ENCODE measurements at places on chromosomes 12 and 14.

GRCh38 chr12:3751151-3752095, 1.5 kb downstream of the CRACR2A start:
- no peak for DNase-seq

GRCh38 chr12:22264380-22264779, 70.1 kb downstream of the ST8SIA1 start:
- no peak for DNase-seq

DNA sequence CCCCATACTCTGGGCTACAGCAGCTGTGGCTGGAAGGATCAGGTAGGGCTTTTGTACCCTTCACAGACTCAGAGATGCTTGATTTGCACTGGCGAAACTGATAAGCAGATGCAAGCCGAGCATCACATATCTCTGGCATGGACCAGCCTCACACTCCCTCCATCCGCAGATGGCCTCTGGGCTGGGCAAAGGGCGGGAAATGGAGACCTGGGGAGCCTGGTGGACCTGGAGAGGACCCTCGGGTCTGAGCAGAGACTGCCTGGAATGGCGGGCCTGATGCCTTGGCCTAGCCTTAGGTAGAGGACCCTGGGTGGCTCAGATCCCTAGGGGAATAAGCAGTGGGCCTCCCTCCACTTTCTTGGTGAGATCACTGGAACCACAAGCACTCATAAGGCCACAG, 53.2 kb downstream of the GALNT16 start:
- DNase-seq, result no peak

GRCh38 chr14:99128185-99128584, 143.8 kb downstream of the BCL11B start:
- no peak for DNase-seq

DNA sequence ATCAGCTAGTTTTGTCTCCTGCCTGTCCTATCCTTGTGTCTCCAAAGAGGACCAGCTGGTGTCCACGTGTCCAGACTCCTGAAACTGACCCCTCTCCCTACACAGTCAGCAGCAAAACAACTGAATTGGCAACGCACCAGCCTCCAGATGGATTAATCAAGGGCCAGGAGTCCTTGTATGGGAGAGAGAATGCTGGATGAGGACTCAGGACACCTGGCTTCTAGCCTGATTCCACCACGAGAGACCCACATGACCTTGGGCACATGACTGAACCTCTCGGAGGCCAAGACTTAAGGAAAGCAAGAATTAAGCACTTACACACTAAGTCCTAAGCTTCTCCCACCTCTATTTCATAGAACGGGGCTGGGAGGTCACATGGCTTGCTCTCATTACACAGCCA, 60.4 kb upstream of the CMKLR1 start:
- DNase-seq, result no peak

DNA sequence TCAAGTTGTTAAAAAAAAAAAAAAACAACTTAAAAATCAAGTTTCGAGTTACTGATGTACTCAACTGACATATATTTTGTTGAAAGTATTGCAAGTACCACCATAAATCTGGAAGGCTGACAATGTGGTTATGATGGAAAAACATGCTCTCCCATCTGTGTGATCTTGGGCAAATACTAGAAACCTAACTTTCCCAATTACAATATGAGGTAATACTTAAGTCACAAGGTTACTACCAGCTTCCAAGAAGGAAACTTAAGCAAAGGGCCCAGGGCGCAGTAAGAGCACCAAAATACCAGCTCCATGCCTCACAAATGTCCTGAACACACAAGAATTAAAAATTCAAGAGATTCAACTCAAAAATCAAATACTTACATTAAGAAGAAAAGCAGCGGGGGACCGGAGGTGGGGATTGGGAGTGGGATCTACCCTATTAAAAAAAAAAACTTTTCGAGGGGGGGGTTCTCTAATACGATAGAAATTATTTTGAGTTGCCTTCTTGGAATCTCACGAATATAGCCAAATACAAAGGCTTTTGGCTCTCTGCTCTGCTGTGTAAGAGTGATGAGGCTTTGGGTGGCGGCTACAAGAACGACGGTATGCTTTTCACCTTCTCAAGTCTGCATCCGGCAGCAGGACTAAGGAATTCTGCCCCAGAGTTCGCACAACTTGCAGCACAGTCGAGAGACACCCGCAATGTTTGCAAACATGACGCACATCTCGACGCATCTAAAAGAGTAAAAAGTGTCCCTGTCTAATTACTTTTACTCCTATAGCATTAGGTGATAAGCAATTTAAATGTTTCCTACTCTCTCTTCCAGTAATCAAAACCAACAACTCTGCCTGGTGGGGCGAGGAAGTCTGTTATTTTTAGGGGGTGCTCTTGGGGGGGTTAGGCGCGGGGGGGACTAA, 1.1 kb downstream of the SAV1 start:
- peak; percentile 42 for DNase-seq

DNA sequence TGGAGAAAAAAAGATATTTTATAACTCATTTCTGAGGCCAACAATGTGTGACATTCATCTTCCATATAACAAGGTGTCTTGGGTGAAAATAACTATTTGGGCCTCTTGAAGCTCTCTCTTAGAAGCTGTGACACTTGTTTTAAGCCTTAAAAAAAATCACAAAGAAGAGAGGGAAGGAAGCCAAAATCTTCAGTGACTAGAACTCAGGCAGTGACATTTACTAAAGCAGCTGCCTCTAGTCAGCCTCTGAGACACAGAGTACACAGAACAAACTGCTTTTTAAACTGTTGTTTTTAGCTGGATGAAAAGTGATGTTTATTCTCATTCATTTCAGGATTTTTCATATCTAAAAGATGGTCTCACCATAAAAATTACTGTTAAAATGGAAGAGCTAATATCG, 793.6 kb downstream of the GALC start:
- no peak for DNase-seq

- DNase-seq, result no peak
Measured at GRCh38 chr14:72619111-72619571, 274.8 kb downstream of the DPF3 start.

GRCh38 chr14:94774344-94775090, 4.6 kb upstream of the GSC start:
- no peak for DNase-seq

GRCh38 chr12:55969356-55969755, 2.7 kb downstream of the CDK2 start:
- no peak for DNase-seq

- DNase-seq, result no peak
Measured at GRCh38 chr14:96407935-96408570, 16.1 kb downstream of the AK7 start.

GRCh38 chr12:94805749-94806529, 155.6 kb upstream of the TMCC3 start:
- peak; percentile 38 for DNase-seq

DNA sequence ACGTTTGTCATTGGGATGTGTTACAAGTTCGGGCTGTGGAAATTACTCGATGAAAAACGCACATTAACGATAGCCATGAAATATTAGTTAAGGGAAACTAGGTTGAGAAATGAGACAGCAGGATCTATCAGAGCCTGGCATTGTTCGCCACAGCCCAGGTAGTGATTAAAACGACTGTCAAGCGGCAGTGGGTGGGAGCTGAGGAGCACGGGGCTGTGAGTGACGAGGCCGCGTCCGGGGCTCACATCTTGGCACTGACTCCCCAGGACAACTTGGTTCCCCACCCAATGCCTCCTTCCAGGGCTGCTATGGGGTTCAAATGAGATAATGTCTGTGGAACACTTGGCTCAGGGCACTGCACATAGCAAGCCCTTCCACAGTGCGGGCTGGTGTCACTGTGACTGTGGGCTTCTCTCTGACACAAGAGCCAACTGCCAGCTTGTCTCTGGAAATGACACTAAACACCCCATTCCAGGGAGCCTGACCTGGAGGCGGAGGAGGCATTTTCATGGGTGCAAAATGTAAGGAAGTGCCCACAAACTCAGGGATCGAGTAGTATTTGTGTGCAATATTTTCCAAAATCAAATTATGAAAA, 19.3 kb downstream of the MMAB start:
- DNase-seq, result no peak

DNA sequence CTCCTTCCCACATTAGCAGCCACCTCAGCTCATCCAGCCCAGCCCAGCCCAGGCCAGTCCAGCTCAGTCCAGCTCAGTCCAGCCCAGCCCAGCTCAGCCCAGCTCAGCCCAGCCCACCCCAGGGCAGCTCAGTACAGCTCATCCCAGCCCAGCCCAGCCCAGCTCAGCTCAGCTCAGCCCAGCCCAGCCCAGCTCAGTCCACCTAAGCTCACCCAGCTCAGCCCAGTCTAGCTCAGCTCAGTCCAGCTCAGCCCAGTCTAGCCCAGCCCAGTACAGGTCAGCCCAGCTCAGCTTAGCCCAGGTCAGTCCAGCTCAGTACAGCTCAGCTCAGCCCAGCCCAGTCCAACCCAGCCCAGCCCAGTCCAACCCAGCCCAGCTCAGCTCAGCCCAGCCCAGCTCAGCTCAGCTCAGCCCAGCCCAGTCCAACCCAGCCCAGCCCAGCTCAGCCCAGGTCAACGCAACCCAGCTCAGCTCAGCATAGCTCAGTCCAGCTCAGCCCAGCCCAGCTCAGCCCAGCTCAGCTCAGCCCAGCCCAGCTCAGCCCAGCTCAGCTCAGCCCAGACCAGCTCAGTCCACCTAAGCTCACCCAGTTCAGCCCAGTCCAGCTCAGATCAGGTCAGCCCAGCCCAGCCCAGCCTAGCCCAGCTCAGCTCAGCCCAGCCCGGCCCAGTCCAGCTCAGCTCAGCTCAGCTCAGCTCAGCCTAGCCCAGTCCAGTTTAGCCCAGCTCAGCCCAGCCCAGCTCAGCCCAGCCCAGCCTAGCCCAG, 63.0 kb downstream of the TMEM121 start:
- no peak for DNase-seq

DNA sequence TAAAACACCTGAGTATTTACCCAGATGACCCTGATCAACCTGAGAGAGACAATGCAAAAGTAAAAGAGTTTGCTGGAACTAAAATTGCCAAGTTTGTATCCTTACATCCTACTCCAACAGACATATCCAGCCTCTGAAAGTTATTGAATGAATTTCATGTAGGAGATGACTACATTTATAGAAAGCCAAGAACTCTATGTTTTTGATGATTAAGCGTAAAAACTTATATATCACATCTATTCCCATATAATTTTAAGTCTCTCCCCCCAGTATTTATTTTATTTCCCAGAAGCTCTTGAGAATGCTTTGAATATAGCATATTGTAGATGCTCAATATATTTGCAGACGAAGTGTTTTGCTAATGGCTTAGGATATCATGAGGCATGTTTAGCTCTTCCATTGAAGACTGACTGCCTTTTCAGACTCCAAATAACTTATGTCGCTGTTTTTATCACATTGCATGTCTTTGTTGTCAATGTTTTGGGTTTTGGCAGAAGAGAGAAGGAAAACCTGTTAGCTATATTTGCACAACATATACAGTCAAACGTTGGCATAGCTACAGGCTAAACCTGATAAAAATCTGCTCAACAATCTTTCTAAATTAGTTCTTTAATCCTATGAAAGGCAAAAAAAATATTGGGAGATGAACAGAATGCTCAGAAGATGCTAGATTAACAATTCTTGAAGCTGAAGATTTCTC, 213.6 kb downstream of the DIO2 start:
- DNase-seq, result no peak

GRCh38 chr14:74290415-74290814, 12.3 kb downstream of the ABCD4 start:
- no peak for DNase-seq

GRCh38 chr12:92634730-92635129, 68.1 kb upstream of the PLEKHG7 start:
- DNase-seq, result no peak

GRCh38 chr12:91109148-91109564, 2.1 kb downstream of the LUM start:
- no peak for DNase-seq

GRCh38 chr12:4855121-4855924, 54.4 kb upstream of the KCNA1 start:
- peak; percentile 84 for DNase-seq

DNA sequence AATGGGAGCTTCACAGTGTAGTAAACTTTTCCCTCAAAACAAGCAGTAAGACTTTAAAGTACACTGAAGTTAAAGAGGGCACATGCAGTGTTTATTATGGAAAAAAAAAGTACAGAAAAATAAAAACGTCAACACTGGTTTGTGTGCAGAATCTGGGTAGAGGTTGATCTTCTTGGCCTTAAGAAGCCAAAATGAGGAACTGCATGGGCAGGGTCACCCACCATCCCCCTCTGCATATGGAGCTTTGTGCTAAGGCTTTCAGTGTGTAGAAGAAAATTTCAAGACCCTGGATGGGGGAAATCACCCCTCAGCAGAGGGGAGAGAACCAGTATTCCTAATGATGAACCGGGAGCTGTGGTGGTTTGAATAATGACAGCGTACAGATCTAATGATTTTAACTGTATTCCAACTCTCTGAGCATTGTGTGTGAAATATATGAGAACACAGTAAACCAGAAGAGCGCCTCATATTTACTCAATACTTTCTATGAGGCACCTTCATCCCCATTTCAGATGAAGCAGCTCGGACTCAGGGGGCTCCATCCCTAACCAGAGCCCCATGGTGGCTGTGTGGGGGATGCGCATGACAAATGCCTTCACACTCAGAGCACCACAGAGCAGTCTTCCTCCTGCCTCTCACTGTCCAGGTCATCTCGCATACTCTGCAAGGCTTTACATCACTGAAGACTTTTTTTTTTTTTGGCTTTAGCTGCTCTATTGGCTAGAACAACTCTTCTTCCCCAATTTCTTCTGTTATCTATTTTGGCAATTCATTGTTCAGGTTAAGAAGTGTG, 33.4 kb downstream of the ACADS start:
- DNase-seq, result no peak

- no peak for DNase-seq
Measured at GRCh38 chr12:69151254-69151764, 88.1 kb upstream of the CPSF6 start.

- no peak for DNase-seq
Measured at GRCh38 chr14:63493246-63493645, 49.9 kb downstream of the PPP2R5E start.

DNA sequence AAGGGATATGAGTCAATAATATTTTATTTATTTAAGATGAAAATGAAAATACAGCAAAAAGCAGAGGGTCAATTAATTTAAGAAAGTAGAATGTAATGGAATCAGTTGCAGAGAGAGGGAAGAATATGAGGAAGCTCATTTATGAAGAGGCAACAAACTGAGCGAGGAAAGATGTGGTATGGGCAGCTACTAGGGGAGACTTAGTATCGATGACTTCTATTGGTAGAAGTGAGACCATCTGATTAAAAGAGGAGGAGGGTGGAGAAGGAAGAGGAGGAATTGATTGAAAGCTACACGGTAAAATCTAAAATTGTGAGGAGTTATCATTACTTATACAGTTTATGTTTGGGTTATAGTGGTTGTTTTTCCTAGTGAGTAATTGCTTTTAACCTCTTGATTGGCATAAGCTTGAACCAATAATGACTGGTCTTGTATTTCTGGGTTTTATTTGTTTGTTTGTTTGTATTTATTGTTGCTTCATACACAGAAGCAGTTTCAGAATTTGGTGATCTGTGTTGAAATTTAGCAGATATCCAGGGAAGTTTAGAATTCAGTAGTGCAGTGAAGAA, 121.0 kb downstream of the LRRIQ1 start:
- no peak for DNase-seq
